Hepatic stellate cell (primary cell): ENCODE measurements at places on chromosomes 6 and 20.

DNA sequence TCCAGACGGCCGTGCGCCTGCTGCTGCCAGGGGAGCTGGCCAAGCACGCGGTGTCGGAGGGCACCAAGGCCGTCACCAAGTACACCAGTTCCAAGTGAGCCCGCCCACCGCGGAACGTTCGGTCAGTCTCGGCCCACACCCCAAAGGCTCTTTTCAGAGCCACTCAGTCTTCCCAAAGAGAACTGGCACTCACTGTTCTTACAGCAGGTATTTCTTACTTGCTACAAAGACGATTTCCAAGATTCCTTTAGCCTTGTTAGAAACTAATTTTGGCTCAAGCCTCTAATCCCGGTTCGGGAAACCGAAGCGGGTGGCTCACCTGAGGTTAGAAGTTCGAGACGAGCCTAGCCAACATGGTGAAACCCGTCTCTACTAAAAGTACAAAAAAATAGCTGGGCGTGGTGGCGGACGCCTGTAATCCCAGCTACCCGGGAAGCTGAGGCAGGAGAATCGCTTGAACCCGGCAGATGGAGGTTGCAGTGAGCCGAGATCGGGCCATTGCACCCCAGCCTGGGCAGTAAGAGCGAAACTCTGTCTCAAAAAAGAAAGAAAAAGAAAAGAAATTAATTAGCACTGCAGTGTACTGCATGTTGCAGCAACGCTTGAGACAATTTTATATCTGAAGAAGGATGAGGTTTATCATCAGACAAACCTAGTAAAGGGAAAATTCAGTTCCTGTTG, 73.1 kb downstream of the OR2B2 start:
- no peak for DNase-seq

DNA sequence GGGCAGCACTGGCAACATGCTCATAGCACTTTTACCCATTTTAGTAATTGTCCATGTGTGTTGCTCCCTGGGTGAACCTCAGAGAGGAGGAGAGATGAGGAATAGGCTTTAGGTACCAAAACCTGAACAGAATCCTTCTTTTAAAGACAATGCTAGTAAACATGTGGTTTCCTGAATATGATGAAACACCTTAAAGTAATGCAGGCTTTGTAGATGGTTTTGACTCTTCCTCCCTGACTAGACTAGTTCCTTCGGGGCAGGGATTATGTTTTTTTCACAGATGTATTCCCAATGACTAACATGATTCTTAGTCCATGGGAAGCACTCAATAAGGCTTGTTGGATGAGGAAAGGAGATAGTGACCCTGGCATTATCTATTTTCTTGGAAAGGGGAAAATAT, 367.6 kb upstream of the JAG1 start:
- no peak for DNase-seq

- DNase-seq, result peak; percentile 83
These were observed 502.2 kb upstream of the JARID2 start for GRCh38 chr6:14743474-14744211.

DNA sequence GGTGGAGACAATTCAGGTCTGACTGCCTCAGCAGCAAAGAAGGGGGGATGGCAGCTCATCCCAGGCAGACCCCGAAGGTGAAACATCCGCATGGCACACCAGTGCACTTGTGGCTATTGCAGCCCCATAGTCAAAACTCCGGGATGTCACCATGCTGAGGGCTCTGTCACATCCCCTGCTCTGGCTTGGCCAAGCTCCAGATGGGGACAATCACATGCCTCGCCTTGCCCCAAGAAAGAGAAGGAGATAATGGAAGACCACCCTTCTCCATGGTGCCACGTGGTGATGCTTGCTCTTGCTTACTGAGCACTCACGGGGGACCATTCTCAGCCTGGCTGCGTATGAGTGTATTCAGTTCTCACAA, 60.2 kb downstream of the RBM38 start:
- DNase-seq, result no peak

- no peak for DNase-seq
These were observed 136.8 kb downstream of the ALDH8A1 start for GRCh38 chr6:134813146-134813545.

GRCh38 chr6:105831311-105832097, 254.6 kb upstream of the PRDM1 start:
- no peak for DNase-seq

GRCh38 chr20:17637413-17637780, 44.6 kb downstream of the RRBP1 start:
- DNase-seq, result no peak

- no peak for DNase-seq
These were observed 598 bp downstream of the HLA-B start for GRCh38 chr6:31356216-31356945.

- DNase-seq, result peak; percentile 68
These were observed 52.4 kb upstream of the RNF24 start for GRCh38 chr20:4067600-4068261.

- no peak for DNase-seq
These were observed 15.8 kb downstream of the MYB start for GRCh38 chr6:135196739-135197510.

DNA sequence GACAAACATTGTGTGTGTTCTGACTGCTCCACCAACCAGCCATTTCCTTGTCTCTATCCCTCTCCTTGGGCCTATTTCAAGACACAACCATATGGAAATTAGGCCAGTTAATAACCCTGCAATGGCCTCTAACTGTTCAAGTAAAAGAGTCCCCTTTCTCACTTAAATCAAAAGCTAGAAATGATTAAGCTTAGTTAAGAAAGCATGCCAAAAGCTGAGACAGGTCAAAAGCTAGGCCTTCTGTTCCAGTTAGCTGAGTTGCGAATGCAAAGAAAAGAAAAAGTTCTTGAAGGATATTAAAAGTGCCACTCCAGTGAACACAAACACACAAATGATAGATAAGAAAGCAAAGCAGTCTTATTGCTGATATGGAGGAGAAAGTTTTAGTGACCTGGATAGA, 22.5 kb downstream of the SERINC1 start:
- no peak for DNase-seq

DNA sequence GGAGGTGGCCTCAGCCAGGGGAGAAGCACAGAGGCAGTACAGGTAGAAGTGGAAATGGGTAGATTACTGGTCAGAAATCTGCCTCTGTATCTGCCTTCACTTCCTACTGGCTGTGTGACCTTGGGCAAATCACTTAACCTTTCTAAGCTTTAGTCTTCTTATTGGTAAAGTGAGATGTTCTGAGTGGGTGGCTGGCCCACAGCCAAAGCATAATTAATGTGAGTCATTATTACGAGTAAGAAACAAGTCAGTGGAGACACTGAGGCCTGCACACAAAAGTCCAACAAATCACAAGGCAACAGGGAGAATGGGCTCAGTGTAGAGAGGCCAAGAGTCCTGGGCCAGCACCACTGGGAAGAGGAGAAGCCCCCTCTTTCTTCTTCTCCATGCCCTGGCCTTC, 39.1 kb downstream of the NRN1 start:
- no peak for DNase-seq

DNA sequence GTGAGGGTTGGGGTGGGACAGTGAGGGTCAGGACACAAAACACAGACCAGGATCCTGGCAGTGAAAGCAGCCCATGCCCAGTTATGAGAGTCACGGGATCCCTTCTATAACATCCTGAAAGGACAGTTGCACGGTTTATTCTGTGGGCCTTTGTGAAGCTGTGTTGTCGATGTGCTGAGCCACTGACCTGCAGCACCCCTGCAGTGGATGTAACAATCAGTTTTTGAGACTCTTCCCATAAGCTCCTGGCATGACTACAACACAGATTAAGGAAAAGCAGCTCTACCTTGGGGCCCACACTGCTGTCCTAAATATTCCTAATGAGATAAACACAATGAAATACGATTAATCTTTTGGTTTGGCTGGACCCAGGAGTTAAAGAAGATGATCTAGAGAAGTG, 3.7 kb downstream of the PYGB start:
- no peak for DNase-seq

DNA sequence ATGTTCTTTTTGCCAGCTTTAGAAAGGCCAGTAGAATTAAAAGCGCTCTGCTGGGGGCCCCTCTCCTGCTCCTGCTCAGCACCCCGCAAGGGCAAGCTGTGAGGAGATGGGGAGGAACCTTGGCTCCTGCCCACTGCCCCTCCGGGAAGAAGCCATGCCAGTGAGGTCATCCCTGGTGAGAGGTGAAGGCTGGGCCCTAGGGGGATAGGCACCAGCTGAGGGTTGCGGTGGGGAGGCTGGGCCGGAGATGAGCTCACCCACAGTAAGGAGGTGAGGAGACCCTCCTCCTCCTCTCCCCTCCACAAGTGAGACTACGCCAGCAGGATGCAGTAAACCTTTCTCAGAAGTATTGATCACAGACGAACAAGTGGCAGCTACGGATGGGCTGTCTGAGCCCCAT, 32.1 kb downstream of the LRFN2 start:
- no peak for DNase-seq

DNA sequence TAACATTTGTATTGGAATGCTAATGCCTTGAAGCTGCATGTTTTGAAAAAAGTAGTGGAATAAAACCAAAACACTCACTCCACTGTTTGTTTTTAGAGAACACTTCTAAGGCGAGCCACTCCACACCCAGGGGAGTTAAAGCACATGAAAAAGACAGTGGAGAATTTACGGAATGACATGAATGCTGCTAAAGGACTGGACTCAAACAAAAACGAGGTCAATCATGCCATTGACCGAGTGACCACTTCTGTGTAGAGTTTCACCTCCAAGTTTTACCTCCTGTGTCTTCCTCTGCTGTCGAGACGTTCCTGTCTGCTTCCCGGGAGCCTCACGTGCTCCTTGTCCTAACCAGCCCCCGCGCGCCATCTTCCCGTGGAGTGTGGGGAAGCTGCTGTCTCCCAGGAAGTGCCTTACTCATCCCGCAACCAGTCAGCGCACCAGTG, 127.8 kb downstream of the LRRC1 start:
- no peak for DNase-seq

DNA sequence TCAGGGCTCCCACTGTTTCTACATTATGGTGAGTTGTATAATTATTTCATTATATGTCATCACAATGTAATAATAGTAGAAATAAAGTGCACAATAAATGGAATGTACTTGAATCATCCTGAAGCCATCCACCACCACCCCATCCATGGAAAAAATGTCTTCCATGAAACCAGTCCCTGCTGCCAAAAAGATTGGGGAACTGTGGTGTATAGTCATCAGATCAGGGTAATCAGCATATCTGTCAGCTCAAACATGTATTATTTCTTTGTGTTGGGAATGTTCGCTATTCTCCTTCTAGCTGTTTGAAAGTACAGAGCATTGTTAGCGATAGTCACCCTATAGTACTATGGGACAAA, 33.8 kb upstream of the SLC22A23 start:
- no peak for DNase-seq

DNA sequence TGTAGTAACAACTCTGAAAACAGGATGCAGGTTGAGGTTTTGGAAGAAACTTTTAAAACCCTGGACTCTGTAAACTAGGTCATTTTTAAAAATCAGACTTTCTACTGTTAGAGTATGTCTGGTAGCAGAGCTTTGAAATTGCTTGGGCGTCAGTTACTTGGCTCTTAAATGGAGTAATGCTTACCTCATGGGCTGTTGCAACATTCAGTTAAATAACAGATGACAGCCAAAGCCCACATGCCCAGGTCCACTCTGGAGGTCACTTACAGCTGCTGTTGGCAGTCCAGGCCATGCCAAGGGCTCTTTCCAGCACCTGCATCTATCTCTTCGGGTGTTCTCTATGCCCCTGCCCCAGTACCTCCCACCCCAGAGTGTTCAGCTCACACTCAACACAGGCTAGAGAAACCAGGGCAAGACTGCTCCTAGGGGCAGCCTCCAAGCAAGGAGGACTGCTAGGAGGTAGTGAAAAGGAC, 96.4 kb downstream of the BANF2 start:
- DNase-seq, result no peak

- no peak for DNase-seq
These were observed 58.5 kb upstream of the FNDC1 start for GRCh38 chr6:159110748-159111147.

GRCh38 chr20:611047-611842, 1.1 kb upstream of the TCF15 start:
- DNase-seq, result no peak

GRCh38 chr6:88499436-88499835, 333.3 kb upstream of the CNR1 start:
- DNase-seq, result no peak

DNA sequence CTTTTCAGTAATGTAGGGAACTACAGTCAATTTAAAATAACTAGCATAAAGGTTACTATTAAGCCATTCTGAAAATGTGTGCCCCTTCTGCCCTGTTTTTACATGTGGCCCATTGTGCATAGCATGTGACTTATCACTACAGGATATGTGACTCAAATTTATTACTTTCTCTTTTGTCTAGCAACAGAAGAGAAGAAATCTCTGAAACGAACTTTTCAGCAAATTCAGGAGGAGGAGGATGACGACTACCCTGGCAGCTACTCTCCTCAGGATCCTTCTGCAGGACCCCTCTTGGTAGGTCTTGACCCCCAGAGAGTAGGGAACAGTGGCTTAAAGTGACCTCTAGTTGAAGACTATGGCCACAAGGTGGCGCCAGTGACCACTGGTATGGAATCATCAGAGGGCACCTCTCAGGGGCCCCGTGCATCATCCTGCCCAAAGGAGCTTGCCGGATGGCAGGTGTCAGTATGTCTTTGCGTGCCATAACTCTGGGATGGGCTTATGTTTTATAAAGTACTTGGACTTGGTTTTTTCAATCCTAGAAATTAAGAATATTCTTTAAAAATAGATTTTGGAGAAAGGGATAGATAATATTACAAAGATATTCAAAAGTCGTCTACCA, 23.9 kb downstream of the RPRD1B start:
- DNase-seq, result peak; percentile 53

- no peak for DNase-seq
These were observed 87.3 kb downstream of the PTPN1 start for GRCh38 chr20:50597406-50597969.

GRCh38 chr6:77415706-77416105, 47.6 kb downstream of the HTR1B start:
- no peak for DNase-seq

DNA sequence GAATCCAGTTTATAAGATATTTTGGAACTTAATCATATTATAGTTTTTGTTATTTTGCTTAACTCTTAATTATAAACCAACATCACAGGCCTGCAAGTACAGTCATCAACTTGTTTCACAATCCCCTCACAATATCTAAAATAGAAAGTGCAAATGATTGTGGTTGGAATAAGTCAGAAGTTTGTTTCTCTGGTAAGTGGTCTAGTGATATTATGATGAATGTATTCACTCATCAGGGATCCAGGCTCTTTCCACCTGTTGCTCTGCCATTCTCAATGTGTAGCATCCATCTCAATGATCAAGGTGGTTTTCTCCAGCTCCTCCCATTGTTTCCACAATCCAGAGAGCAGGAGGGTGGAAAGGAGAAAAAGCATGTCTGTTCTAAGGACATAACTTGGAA, 54.2 kb downstream of the OPN5 start:
- no peak for DNase-seq
